Astrocyte (in vitro differentiated cells and primary cell): ENCODE measurements at places on chromosomes 2 and 18. TPM values are rescaled to one million over a fixed set of nuclear protein-coding genes. Genes with fewer than 3 reads are reported as not detected.

DNA sequence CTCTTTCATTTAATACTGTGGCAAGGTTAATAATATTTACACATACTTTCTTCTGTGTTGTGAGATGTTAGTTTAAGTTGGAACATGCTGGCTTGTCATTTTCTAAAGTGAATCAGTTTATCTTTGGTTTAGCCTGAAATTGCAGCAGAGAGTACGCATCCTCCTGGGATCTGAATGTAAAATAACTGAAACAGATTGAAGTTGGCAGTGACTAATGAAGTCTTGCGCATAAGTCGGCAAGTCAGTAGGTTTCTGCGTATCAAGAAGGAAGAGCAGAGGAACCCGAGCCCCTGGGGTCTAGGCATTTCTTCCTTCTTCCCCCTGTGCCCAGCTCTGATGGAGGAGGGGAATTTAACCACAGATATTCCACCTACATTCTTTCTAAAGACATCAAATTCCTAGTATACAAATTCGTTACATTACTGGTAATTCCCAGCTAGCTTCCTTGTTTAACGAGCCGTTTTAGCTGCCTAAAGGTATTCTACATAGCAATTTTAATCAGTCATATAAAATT is 392.1 kb upstream of the RAB12 start:
- H3K4me1 ChIP-seq = peaks cover 17% of the 10 kb centered on the region
- no peak overlapping the region for H3K4me3 ChIP-seq
- no peak for DNase-seq
- no peaks in the 10 kb centered on the region for H3K36me3 ChIP-seq

DSG1 gene
- total RNA-seq = 0.05 TPM in 1 of 2 replicates, not detected in the other

GRCh38 chr18:25349131-25349925 is 2.6 kb downstream of the ZNF521 start:
- no peaks in the 10 kb centered on the region for H3K36me3 ChIP-seq
- H3K27ac ChIP-seq = peak overlapping the region; percentile 89
- peak overlapping the region; percentile 88 for H3K4me3 ChIP-seq

ALPP gene
- 0.32 TPM in 1 of 2 replicates, not detected in the other for total RNA-seq

DNA sequence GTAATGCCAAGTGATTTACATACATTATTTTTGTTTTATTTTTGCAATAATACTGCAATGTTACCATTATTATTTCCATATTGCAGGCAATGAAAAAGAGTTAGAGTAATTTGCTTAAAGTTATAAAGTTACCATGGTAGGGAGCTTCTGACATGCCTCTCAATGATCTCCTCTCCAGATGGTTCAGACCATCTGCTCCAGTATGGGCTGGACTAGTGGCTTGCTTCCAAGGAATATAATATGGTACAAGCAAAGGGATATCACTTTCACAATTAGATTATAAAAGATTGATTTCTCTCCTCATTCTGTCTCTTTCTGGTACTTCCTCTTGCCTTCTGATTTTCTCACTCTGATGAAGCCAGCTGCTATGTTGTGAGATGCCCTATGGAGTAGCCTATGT is 245.4 kb downstream of the INSIG2 start:
- H3K27ac ChIP-seq = no peak overlapping the region
- no peaks in the 10 kb centered on the region for H3K4me1 ChIP-seq
- no peak overlapping the region for H3K4me3 ChIP-seq
- H3K36me3 ChIP-seq = no peaks in the 10 kb centered on the region
- peaks cover 2% of the 10 kb centered on the region for H3K27me3 ChIP-seq

DNA sequence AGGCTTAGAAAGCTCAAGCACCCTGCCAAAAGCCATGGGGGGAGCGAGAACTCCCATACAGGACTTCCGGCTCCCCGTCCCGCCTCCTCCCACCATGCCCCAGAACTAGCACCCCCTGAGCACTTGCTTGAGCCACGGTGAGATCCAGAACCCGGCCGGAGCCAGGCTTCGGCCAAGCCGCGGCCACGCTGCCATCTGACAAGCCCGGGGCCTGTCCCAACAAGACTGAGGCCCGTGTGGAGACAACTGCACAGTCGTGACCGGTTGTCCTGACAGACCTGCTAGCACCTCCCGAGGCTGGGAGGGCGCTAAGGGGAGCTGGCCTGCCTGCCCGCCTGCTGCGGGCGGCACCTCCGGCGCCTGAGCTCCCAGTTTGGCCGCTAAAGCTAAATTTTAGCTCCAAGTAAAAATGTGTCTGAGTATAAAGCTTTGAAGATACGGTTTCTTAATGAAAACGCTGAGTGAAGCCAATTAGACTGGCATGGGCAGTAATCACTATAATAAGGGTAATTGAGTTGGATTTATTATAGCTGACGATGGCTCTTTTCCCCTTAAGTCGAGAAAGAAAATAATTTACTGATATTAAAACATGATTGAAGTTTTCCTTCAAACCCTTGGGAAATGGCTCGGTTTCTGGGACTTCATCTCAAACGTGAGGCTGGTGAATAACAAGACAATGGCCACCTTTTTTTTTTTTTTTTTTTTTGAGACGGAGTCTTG is 78.3 kb upstream of the ODC1 start:
- no peaks in the 10 kb centered on the region for H3K27me3 ChIP-seq
- H3K36me3 ChIP-seq = no peaks in the 10 kb centered on the region
- DNase-seq = no peak
- H3K27ac ChIP-seq = no peak overlapping the region
